ENCODE measurements at places on chromosomes 6 and 20.

DNA sequence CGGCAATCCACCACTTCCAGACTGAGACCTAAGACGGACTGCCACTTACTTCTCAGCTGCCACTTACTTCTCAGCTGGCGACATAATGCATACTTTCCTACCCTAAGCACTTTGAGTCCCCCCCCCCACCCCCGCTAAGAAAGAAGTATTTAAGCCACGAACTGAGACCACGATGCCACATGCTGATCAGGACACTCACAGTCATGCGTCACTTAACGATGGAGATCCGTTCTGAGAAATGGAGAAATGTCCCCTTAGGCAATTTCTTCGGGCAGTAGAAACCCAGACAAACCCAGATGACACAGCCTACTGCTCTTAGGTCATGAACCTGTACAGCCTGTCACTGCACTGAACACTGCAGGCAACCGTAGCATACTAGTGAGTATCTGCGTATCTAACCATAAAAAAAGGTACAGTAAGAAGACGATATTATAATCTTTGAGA, 690 bp downstream of the IFNGR1 start:
- DNase-seq = no peak

- no peak for DNase-seq
Observed at GRCh38 chr20:23114018-23114417, 27.9 kb upstream of the CD93 start.

DNA sequence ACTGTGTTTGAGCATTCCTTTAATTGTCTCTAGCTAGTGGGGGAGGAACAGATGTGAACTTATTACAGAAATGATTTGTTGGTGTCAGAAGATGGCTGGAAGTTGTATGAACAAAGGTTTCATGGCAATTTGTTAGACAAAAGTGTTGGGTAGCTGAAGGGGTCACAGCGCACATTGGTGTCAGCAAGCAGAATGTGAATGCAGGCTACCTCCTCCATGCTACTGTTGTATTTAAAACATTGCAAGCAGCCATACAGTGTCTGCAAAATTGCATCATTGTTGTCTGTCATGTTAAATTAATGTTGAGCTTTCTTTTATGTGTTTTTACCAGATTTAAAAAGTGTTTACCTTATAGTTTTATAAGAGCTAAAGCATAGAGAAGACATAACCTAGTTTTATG, 6.2 kb downstream of the LRRC1 start:
- no peak for DNase-seq

DNA sequence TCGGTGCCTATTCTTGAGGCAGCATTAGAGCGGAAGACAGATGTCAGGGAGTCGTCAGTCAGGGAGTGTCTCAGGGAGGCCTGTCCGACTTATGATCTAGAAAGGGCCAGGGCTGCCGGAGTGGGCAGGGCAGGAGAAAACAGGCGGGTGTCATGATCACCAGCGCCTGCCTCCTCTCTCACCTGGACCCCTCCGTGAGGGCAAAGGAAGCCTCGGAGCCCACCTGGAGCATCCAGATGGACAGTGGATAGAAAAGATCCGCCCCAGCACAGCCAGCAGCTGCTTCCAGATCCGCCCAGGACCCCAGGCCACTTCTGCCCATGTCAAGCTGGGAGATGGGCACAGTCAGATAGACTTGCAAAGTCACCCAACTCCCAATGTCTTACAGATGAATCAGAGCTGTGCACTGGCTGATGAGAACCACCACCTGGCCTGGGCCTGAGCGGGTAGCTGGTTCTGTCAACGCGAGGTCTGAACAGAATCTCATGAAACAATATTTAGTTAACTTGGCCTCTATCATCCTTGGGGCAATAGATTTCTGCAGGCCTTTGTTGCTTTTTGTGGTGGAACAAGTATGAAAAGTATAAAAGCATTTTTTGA, 22.2 kb downstream of the PSMG4 start:
- DNase-seq = no peak

GRCh38 chr6:157789861-157790260, 33.2 kb upstream of the SNX9 start:
- no peak for DNase-seq

DNA sequence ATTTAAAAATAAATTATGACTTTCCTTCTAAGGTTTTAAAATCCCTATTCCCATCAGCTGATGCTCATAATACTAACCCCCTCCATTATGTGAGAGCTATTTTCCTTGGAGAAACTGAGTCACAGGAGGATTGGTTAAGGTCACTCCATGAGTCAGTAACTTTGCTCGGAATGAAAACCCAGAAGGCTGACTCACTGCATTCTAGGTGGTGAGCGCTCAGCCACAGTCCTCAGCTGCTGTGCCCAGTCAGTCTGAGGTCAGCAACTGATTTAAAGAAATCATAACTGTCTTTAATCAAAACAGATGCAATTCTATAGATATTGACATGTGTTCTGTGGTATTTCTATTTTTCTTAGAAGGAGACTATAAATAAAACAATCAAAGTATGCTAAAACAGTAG, 359.2 kb downstream of the GJA1 start:
- no peak for DNase-seq

- DNase-seq = no peak
Observed at GRCh38 chr6:42864602-42865001, 14.8 kb upstream of the RPL7L1 start.

- no peak for DNase-seq
Observed at GRCh38 chr6:5869261-5869660, 137.5 kb downstream of the NRN1 start.

GRCh38 chr6:87706187-87706966, 4.3 kb upstream of the AKIRIN2 start:
- no peak for DNase-seq

GRCh38 chr6:40678941-40679340, 91.8 kb upstream of the LRFN2 start:
- no peak for DNase-seq

- no peak for DNase-seq
Observed at GRCh38 chr6:41706876-41707564, 28.4 kb downstream of the TFEB start.

GRCh38 chr6:142014515-142014914, 118.2 kb upstream of the GJE1 start:
- no peak for DNase-seq

GRCh38 chr6:110708295-110708950, 106.8 kb downstream of the CDK19 start:
- DNase-seq = no peak

- DNase-seq = no peak
Observed at GRCh38 chr20:53899351-53900167, 170.8 kb downstream of the BCAS1 start.

GRCh38 chr6:140045116-140045515, 670.7 kb upstream of the CITED2 start:
- DNase-seq = no peak

DNA sequence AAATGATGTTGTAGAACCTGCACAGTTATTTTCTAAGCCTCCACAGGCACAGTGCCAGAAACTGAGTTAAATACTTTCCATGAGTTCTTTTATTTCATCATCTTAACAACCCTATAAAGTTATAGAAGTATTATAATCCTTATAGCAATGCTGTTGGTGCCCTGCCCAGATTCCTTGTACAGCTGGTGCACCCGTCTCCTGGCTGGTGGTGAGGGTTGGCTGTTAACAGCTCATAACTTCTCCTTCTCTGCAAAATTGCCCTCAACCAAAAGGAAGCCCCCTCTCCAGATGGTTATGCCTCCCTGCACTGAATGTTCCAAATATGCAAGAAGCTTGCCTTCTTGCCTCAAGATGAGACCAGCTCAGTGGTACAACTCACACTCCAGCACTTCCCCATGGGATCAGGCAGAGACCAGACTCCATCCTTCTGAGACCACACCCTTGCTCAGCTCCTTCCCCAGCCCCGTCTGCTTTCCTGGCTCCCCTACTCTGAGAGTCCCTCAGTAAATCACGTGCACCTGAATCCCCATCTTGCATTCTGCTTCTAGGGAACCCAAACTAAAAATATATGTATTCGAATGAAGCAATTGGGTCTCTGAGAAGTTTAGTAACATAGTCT, 304.4 kb upstream of the PLCB4 start:
- no peak for DNase-seq

GRCh38 chr20:47382746-47383415, 26.4 kb upstream of the ZMYND8 start:
- DNase-seq = no peak

- no peak for DNase-seq
Observed at GRCh38 chr6:18101873-18102272, 20.6 kb downstream of the NHLRC1 start.

DNA sequence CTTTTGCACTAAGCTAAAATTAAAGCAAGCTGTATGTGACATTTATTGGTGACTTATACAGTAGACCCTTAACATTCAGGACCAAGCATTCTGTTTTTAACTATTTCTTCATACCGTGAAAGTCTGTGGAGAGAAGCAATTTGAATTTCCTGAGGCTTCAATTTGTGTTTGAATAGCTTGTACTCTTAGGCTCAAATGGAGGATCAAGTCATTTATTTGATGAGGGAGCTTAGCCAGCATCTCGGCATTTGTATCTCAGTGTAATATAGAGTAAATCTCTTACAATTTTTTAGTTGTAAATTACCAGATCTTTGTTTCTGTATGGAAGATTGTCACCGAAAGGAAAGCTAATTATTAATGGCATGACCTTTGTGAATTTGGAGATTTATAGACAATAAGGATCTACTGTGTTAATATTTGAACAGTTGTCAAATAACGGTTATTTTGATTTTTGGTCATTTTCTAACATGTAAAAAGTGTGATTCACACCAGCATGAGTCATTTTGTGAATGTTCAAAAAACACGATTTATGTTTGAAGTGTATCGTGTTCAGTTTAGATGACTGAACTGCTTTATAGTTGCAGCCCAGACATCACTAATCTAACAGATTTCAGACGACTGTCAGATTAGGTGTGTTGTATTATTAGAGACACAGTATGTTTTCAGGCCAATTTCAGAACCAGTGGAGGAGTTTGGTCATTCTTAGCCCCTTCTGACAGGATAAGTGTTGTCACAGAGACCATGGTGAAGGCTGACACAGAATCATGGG, 332.9 kb downstream of the CDKAL1 start:
- no peak for DNase-seq

DNA sequence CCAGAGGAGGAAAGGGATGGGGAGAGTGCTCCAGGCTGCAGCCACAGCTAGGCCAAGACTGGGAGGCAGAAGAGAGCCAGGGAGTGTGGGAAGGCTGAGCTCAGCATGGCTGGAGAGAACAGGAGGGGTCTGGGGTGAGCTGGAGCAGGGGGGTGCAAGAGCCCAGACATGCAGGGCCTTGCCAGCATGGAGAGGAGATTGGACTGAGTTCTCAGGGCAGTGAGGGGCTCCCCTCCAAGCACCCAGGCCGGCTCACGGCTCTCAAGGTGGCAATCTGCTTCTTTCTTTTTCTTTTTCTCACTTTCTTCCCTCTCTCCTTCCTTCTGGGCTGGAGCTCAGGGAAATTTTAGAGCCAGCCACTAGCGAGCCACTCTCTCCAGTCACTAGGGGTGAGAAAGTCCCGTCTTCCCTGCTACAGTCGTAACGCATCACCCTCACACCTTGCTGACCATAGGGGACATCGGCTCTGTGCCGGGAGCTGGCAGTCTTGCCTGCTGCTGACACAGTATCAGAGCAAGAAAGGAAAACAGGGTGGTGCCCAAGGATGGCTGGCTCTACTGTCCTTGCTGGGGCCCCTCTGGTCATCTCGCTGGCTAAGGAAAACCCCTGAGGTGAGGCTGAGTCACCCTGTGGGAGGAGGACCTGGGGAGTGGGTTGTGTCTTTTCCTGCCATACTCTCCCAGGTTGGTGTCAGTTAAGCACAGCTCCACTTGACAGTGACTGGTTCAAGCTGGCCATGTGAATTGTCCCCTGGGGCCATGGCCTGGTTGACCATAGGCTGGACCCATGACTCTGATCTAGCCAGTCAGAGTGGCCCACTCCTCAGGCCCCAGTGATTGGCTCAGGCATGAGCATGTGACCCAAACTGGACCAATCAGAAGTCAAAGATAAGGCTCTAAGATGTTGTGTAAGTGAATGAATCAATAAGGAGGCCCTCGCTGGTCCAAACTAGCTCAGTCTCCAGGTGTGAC, 135.1 kb upstream of the PMEPA1 start:
- DNase-seq = peak; percentile 39

DNA sequence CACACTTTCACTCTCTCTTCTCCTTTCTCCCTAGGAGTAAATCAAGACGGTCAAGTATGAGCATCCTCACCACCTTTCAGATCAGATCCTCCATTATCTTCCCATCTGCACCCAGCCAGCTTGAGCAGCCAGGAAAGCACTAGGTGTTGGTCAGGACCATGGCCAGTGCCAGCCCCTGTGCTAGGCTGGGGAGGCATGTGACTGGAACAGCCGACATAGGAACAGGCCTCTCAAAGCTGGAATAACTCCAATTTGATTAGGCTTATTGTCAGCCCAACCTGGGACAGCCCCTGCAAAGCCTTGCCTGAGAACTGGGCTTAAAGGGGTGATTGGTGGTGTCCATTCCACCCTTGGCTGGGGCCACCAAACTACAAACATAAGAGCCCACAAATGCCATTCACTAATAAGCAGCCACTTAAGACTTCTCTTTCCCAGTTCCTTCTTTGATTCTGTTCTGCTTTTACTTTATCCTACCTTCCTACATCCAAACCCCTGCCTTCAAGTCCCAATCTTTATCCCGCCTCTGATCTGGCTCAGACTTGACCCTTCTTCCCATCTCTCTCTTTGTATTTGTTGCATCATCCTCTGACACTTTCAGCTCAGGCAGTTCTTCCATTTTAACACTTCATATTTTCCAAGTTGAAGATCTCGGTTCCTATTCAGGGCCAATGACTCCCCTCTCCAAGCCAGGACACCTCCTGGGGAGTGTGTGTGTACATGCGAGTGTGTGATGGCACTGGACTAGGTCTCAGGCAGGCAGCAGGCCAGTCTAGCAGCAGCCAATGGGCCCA, 4.5 kb upstream of the TREM2 start:
- peak; percentile 60 for DNase-seq

DNA sequence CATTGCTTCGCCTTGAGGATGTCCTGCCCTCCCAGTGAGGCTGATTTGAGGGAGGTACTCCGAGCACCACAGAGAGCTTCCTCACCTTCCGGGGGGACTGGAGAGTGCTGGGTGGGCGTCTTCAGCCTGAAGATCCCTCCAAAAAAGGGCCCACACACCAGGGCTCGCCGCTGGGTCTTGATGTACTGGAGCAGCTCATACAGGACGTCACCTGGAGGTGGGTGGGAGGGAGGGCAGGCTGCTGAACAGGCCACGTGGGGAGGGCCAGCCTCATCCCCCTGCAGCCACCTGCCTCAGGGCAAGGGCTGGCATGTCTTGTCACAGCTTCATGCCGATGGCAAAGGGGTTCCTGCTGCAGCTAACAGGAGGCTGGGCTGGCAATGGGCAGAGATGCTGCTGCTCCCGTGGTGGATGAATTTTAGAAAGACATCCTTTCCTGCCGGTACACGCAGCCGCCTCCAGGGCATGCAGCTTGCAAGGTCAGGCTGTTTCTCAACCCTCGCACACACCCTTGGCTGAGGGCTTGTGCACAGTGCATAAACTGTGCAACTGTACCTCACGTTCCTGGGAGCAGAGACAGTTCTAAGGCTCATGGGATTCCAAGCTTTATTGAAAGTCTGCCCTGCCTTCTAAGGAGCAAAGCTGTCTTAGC, 14.0 kb downstream of the ETV7 start:
- no peak for DNase-seq

DNA sequence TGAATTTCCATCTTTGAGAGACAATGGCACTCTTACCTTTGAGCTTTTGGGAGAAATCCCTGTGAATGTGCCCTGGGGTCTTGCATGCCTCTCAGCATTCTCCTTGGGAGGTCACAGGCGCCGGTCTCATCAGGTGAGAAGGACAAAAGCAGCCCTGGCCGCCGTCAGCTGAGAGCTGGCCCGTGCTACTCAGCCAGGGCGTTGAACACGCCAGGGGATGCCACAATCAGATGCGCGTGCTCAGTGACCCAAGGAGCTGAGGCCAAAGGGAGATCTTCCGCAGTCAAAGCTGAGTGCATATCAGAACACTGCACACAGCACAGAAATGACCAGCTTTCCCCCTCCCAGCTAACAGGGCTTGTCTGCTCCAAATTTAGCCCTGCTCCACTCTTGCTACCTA, 253.6 kb upstream of the NOX3 start:
- DNase-seq = no peak
